ENCODE measurements at places on chromosomes 13 and 19.
A peak's percentile ranks its signal among the peaks of the same experiment; 100 is the strongest.

DNA sequence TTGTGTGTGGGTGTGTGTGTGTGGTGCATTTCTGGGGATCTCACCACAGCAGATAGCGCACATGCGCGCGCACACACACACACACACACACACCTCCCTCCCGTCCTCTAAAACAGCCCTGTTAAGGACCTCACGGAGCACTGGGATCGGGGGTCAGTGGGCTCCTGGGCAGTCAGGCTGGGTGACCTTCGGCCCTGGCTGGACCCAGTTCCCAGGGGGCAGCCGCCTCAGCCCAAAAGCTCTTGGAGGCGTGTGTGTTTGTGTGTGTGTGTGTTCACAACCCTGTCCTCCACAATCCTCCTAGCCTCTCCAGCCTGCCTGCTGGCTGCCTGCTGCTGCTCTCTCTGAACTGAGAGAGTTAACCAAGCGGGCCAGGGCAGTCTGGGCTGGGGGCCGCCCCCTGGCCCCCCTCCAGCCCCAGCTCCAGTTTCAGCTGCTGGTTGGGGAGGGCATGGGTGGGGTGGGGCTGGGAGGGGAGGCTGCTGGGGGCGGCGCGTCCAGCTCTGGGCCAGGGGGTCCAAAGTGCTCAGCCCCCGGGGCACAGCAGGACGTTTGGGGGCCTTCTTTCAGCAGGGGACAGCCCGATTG is at the start of gene FXYD1:
FXYD1 (plus strand) TSS at position 520 of the 588 bp plus-strand sequence. CDS start 1,256 bp downstream, outside the sequence.
- DNase-seq = no peak

DNA sequence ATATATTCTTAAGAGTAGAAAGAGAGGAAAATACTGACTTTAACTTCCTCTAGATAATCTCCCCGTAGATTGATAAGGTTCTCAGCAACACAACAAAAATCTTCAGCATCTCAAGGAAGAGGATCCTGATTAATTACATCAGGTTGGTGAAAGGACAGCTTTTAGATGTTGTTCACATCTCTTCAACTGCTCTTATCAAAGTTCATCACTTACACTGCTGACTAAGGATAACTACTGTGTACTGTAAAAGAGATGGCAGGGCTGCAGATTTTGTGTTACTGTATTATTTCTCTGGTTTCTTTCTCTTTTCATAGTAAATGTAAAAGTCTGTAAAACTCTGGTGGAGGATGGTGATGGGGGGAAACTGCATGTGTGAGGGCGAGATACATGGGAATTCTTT is 133.7 kb downstream of the PCDH9 start:
- no peak for DNase-seq

DNA sequence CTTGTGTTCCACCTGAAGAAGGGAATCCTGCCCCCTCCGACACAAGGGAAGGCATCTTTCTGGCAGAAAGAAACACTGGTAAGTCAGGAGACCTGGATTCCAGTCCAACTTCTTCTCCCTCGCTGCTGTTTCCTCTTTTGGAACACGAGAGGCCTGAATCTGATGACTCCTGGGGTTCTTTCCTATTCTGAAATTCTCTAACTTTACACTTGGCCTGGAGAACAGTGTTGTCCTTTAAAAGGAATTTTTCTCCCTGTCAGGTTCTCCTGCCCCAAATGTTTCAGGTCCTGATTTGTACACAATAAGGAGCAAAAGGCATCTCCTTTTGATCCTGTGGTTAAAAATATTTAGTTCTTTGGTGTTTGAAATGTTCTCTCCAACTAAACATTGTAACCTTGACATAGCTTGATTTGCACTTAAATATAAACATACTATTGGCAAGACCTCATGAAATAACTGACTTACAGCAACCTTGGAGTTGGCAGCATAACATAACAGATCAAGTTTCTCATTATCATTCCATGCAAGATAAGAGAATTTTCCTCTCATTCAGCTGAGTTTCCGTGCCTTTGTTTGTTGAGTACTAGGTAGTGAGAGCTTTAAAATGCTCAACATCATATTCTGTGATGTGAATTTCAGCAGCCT is 244.8 kb downstream of the COG6 start:
- DNase-seq = peak; percentile 49

GRCh38 chr13:83498481-83499190 is 383.6 kb downstream of the SLITRK1 start:
- peak; percentile 37 for DNase-seq

DNA sequence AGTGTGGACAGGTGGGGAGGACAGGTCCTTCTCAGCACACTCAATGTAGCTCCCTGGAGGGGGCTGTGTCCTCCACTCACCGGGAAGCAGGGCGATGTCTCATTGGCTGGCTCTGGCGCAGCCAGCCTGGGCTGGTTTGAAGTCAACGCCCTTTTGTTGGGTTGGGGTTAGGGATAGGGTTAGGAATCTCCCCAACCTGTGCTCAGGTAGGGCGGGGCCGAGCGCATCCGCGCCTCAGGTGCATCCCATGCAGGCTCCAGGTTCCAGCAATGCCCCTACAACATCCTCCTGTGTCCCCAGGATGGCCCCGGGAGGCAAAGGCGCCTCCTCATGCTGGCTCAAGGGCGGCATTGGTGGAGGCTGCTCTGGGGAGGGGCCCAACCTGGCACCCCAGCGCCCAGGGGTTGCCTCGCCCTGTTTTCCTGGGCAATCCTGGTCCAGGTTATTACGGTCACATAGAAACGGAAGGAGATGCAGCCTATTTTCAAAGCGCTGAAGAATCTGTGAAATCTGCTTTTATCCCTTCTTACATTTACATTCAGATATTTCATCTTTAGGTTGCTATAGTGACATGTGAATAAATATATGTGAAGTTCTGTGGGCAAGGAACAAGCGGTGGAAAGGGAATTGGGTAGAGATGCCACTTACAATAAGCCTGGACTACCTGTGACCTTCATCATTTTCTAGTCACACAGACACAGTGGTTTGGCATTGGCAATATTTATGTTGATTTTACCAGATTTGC is 74.3 kb downstream of the TM9SF2 start:
- DNase-seq = no peak

DNA sequence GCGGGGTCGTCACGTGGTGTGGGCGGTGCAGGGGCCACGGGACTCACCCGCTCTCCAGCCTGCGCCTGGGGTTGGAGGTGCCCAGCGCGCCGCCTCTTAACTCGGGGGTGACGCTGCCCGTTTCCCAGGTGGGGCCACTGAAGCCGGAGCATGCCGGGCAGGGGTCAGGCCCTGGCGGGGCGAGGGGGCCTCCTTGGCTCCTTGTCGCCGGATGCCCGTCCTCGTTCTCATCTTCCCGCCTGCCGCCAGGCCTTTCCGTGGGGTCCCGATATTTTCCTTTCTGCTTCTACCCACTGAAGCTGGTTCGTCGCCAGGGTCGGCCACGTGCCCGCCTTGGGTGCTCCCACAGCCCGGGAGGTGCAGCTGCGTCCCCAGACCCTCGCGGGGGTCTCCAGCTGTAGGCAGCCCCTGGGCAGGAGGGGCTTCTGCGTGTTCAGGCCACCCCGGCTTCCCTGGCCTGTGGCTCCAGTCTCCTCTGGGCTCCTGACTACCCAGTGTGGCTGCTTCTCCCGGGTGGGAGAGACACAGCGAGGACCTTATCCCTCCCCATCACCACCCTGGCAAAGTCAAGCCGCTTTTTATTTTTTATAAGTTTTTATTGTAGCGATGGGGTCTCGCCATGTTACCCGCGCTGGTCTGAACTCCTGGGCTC is 772 bp downstream of the FAM174C start:
- DNase-seq = no peak

GRCh38 chr13:112066624-112067004 is 335 bp upstream of the SOX1 start:
- no peak for DNase-seq

- no peak for DNase-seq
Observed at GRCh38 chr19:45674946-45675345, 6.9 kb downstream of the GIPR start.

- no peak for DNase-seq
Observed at GRCh38 chr13:49953560-49953959, 17.4 kb upstream of the SPRYD7 start.

DNA sequence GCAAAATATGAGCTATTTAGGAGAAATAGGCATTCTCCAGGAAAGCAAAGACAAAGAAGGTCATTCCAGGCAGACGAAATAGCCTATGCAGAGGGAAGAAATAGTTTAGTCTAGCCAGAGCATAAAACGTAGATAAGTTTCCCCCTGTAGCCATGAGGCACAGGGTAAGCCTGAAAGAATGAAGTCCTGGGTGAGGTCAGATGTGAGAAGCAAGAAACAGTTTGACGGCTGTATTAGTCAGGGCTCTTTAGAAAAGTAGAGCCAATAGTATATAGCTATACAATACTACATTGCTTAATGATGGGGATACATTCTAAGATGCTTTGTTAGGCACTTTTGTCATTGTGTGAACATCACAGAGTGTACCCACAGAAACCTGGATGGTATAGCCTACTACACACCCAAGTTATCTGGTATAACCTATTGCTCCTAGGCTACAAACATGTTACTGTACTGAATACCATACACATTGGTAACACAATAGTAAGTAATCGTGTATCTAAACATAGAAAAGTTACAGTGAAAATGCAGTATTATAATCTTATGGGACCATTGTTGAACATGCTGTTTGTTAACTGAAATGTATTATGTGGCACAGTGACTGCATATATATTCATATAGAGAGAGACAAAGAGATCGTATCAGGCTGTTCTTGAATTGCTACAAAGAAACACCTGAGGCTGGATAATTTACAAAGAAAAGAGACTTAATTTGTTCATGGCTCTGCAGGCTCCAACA is 59.3 kb upstream of the WDFY2 start:
- DNase-seq = peak; percentile 90

GRCh38 chr13:35879111-35879510 is 252.1 kb downstream of the DCLK1 start:
- DNase-seq = no peak

- DNase-seq = no peak
Observed at GRCh38 chr19:39969681-39970424, 1.1 kb upstream of the PSMC4 start.

GRCh38 chr13:79628463-79628862 is 147.5 kb downstream of the NDFIP2 start:
- no peak for DNase-seq

- no peak for DNase-seq
Observed at GRCh38 chr13:59801107-59801880, 362.4 kb downstream of the DIAPH3 start.

- DNase-seq = no peak
Observed at GRCh38 chr19:49773663-49774350, 7.0 kb downstream of the AP2A1 start.

DNA sequence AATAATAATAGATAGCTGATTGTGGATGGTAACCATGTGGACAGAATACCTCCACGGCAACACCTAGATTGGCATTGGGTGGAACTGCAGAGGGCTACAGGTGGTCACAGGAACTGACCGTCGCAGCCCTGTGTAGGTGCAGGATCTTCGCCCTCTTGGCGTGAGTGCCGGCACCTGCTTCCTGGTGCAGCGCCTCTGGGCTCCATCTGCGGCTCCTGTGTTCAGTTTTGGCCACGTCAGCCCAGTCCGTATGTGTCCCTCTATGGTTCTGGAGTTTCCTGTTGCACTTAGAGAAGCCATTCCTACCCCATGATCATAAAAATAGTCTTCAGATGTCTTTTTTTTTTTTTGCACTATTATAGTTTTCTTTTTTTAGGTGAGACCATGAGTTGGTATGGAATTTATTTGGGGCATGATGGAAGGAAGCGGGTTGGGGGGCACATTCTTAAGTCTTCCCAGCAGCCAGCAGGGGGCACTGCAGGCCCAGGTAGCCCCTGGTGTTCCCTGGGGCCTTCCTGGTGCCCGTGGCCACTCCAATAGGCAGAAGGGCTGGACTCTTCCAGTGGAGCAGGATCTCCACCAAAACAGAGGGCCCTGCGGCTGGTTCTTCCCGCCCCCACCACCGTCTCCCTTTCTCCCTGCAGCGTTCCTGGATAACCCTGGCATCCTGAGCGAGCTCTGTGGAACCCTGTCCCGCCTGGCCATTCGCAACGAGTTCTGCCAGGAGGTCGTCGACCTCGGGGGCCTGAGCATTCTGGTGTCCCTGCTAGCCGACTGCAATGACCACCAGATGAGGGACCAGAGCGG is 10.1 kb upstream of the SLC25A42 start:
- DNase-seq = peak; percentile 48

DNA sequence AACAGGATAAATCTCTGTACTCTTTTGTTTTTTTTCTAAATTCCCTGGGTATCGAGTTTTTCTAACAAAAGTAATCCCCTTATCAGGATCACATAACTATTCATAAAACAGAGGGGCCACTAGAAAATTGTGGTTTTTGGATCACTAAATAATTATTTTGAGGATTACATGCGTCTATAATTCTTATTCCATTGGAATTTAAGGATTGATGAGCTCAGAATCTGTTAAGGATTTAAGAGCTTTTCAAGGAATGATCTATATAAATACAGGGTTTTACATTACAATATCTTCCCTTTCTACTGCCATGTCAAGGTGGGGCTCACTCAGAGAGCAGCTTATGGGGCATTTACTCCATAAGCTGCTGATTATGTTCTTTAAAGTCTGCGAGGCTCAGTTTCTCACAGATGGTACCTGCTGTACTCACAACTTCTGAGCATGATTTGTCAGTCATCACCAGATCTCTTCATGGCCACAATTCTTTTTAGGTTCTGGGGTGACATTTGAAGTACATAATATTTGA is 449.8 kb downstream of the PCDH17 start:
- DNase-seq = no peak

- DNase-seq = peak; percentile 13
Observed at GRCh38 chr13:90420683-90421082, 926.8 kb upstream of the MIR17HG start.

DNA sequence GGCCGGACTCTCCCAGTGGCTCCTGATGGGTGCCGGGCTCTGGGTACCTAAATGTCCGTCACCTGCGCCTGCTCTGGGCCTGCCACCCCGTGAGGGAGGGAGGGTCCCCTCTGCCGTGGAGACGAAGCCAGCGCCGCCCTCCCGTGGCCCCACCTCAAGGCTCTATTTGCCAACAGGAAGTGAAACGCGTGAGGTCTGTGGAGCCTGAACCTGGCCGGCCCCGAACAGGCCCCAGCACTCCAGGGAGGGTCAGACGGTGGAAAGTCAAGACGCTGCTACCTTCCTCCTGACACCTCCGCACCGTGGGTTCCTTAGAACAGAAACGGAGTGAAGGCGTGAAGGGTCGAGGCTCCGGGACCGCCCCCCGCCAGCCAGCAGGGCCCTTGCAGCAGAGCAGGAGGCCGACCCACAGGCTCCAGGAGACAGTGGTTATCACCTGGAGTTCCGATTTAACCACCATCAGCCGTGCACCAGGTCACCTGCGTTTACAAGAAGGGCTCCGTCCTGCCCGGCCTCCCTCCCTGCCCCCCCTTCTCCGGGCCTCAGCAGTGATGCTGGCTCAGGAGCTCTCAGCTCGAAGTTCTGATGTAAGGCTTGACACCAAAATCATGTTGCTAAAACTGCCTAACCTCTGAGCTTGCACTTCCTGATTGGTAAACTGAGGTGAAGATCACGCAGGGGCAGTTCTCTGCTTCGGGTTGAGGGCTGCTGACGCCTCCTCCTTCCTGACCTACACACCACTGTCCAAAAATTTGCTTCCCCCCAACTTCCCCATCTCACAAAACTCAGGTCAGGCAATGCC is 50.9 kb upstream of the C13orf46 start:
- no peak for DNase-seq

DNA sequence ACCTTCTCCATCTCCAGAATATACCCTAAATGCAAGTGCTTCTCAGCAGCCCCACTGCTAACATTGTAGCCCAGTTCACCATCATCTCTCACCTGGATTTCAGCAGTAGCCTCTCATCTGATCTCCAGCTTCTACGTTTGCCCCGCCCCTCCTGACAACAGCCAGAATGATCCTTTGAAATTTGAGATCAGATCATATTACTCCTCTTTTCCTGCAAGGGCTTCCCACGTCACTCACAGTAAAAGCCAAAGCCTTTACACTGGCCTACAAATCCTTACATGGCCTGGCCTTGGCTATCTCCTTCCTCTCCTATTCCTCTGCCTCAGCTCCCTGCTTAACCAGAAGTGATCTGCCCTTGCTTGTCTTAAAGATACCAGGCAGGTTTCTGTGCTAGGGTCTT is 94.3 kb upstream of the NBEA start:
- DNase-seq = no peak
